Stimulated activated CD8-positive, alpha-beta memory T cell treated with anti-CD3 and anti-CD28 coated beads, Interleukin-7, amount 100 ng/mL, for 1 hour (primary cell): ENCODE measurements at places on chromosomes 7 and 10.

DNA sequence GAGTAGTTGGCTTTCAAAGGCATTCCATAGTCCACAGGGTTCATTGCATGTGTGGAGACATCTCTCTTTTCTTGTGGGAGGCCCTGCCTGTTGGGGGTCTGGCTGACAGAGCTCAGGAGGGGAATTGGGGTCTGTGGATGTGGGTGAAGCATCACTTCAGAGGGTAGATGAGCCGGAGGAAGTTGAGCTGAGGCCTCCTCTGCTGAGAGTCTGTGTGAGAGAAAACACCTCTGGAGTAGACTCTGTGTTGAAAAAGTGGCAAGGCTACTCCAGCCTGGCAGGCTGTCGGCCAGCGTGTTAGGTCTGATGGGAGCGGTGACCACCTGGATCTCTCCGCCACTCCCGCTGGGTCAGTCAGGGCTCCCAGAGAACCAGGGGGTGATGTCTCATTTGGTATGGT is 358.0 kb upstream of the MGMT start:
- DNase-seq = no peak

DNA sequence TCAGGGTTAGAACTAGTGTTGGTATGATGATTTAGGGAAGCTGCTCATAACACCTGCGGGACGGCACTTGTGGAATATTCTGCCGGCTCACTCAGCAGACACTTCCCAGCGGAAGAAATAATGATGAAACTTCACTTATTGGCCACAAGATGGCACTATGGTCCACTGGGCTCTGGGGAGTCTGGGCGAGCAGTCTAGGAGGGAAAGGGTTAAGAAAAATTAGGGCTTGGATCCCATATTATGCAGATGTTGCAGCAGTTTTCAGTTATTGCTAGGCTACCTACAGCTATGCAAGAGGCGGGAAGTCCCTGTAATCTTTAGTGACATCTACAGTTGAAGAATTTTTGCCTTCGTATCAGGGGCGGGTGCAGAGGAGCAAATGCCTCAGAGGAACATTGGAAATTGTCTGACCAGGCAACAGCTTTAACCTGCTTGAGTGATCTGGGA is 238.7 kb upstream of the PRSS58 start:
- no peak for DNase-seq

DNA sequence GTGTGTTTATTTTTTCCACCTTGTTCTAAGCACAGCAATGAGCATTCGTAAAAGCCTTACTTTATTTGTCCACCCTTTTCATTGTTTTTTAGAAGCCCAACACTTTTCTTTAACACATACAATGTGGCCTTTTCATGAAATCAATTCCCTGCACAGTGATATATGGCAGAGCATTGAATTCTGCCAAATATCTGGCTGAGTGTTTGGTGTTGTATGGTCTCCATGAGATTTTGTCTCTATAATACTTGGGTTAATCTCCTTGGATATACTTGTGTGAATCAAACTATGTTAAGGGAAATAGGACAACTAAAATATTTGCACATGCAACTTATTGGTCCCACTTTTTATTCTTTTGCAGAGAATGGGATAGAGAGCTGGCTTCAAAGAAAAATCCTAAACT is 28.9 kb downstream of the CFTR start:
- no peak for DNase-seq

- peak; percentile 36 for DNase-seq
Observed at GRCh38 chr7:98420966-98421612, 20.2 kb upstream of the BAIAP2L1 start.

DNA sequence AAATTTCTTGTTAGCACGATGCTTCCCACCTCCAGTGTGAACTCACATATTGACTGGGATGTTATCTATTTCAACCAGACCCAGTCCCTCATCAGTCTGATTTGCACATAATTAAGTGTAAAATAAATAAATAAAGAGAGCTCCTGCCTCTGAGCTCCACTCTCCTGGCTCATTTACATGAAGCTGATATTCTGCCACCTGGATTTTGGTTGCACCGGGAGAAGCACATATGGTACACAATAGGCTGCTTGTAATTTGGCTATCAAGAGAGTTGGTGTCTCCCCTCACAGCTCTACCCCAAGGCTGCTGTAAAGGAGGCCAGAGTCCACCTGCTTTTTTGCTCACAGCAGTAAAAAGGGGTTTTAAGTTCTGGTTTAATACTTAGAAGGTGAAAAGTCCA is 610.5 kb downstream of the KCNMA1 start:
- DNase-seq = no peak

GRCh38 chr7:53437336-53437735 is 401.9 kb downstream of the POM121L12 start:
- no peak for DNase-seq

GRCh38 chr7:38681882-38682281 is 50.7 kb upstream of the AMPH start:
- DNase-seq = no peak

DNA sequence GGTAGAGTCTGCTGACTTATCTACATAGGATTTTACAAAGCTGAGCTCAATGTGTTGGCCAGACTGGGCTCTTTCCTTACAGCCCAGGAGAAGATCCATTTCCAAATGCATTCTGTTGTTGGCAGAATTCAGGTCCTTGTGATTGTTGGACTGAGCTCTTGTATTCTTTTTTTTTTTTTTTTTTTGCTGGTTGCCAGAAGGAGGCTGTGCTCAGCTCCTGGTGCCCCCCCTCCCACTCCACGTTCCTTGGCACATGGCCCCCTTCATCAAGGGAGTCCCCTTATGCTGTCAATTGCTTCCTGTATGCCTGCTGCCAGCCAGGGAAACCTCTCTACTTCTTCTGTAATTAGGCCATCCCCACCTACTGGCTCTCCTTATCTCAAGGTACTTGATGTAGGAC is 518.1 kb upstream of the AKR1E2 start:
- DNase-seq = no peak

DNA sequence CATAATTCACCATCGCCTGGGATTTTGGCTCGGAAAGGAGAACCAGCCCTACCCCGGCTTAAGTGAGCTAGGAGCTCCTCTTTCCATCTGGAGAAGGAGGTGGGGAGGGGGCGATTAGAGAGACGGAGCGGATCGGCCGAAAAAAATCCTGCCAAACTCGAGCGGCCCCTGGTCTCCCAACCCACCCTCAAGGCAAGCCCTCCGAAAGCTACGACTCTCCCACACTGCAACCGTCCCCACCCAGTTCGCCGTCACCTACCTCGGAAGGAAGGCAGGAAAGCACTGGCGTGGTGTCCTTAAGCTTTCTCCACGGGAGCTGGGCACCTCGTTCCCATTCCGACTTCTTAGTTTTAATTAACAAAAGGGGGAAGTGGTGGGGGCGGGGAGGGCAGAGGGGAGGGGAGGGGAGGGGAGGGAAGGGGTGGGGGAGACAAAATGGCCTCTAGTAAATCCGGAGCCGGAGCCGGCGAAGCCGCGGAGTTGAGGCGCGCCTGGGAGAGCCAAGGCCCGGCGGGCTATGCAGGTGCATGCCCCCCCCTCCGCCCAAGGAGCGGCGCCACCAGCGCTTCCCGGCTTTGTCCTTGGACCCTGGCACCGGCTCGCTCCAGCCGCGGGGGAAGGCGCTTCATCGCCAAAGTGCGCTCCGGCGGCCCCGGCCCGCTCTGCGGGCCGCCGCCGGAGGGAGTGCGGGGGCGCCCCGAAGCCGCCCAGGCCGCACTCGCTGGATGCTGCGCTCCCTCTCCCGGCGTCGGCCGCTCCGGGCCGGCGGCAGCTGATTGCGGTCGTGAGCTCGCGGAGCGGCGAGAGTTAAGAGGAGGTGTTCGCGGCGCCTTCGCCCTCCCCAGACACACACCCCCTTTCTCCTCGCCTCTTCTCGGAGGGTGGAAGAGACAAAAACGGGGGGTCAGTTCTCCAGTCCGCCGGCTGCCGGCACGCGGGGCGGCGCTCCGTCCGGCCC is at the start of gene LRRC4:
Gene LRRC4, minus strand, starts transcription at position 784 of the 958 bp plus-strand sequence. CDS start 797 bp downstream, outside the sequence.
- no peak for DNase-seq

- no peak for DNase-seq
Observed at GRCh38 chr7:149664666-149665065, 108.7 kb downstream of the ZNF467 start.

DNA sequence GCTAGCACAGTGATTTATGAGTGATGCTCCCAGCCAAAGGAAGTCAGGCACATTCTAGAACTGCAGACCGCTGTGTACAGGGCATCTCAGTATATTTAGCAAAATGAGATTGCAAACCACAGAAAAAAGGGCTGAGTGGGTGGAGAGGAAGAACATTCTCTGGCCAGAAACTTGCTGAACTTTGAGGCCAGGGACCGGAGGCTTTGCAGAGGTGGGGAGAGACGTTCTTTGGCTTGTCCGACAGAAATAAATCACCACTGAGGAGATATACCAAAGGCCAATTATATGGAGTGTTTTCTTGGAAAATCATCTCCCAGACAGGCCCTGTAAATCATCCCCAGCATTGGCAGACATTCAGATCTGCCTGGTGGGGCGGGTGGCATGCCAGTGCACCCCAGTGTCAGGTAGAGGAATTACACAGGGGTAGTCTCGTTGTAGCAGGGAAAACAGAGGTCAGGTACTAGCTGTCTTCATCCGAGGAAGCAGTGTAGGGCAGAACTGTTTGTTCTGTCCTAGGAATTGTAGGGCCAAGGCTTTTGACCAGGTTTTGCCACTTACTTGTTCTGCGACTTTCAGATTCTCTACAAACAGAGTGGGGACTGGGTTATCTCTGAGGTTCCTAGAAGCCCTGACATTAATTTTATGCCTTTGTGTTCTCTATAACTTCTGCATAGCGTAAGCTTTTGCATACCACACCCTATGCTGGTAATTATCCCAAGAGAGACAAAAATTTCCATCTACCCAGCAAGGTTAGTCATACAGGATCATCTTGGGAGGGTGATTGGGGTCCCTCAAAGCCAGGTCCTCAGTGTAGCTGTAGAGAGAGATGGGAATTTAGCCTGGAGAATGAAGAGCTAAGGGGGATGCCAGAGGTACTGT is 655.6 kb downstream of the LRMDA start:
- DNase-seq = no peak

DNA sequence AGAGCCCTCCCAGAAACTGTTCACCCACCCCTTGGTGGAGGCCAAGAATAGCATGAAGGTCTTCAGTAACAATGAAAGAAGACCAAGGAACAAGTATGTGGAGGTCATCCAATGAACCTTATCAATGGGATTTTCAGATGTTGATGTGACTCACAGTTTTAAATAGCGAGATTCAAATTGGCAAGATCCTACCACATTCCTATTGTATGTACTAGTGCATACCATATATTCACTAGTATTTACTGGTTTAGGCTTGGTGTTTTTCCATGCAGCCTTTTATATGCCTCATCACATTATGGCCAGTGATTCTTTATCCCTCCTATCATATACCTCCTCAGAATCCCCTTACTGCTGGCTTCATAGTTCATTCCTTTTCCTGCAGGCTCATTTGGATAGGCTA is 54.4 kb downstream of the ITGB8 start:
- DNase-seq = no peak

DNA sequence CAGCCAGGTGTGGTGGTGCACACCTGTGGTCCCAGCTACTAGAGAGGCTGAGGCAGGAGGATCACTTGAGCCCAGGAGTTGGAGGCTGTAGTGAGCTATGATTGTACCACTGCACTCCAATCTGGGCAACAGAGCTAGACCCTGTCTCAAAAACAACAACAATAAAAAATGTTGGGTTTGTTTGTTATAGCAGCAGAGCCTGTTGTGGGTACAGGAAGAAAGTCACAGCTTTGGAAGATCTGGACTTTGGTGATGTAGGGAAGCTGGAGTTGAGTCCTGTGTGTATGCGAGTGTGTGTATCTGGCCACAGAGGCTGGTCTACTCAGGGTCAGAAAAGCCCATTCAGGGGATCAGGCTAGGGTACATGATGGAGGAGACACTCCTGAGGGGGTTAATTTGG is 3.9 kb downstream of the GRID2IP start:
- DNase-seq = no peak

- no peak for DNase-seq
Observed at GRCh38 chr7:46900312-46901263, 681.3 kb downstream of the TNS3 start.

- DNase-seq = no peak
Observed at GRCh38 chr10:75223507-75223906, 12.2 kb downstream of the COMTD1 start.

- no peak for DNase-seq
Observed at GRCh38 chr7:136023134-136023869, 46.1 kb upstream of the MTPN start.

DNA sequence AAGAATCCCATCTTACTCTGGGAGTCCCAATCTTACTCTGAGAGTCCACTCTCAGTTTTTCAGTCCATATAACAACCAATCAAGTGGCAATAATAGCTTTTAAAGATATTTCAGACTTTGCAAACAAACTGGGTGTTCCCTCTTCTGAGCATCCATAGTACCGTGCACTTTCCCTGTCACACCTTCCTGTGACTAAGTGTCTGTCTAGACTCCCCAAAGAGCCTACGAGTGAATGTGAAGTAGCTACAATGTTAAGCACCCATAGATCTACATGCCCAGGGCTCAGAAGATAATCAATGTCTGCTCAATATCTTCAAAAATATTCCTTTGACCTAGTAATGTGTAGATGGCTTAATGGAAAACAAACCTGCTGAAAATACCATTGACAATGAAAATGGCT is 95.6 kb upstream of the ASAH2 start:
- DNase-seq = no peak

DNA sequence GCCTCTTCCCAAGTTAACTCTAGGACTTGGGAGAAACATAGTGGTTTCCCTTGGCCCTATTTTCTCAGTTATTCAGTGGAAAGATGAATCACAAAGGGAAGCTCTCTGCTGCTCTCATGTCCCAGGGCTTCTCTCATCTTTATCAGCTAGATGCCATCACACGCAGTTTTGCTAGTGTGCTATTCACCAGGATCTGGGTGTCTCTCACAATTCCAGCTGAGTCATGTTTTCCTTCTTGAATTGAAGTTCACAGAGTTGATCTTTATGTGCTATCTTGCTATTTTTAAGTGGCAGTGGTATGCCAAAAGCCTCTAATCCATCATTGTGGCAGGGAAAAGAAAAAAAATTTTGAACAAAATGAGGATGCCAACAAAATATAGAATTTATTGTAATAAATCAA is 101.3 kb downstream of the TWIST1 start:
- no peak for DNase-seq

- no peak for DNase-seq
Observed at GRCh38 chr10:11719496-11720259, 22.5 kb upstream of the ECHDC3 start.

GRCh38 chr10:103397191-103397825 is 882 bp downstream of the PDCD11 start:
- DNase-seq = no peak

- DNase-seq = no peak
Observed at GRCh38 chr10:106972381-106972780, 192.1 kb downstream of the SORCS1 start.

- DNase-seq = no peak
Observed at GRCh38 chr7:115409682-115410433, 488.0 kb downstream of the MDFIC start.

GRCh38 chr7:128189231-128189930 is 51.7 kb upstream of the LEP start:
- no peak for DNase-seq

DNA sequence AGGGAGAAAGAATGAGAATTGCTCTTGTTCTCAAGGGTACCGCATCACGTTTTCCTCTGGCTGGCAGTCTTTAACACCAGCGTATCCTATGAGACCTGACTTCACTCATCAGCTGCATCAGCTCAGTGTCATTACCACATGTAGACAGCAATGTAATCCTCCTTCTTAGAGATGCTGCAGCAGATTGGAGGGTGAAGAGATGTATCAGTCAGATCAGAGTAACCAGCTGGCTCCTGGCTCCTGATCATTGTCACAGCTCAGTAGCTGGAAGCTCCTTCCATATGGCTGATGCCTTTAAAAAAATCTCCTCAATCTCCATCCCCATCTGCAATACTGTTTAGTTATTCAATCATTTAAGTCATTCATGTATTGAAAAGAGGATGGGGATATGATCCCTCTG is 39.7 kb upstream of the EPHB6 start:
- DNase-seq = no peak
